Activated CD4-positive, alpha-beta T cell treated with anti-CD3 and anti-CD28 coated beads, Interleukin-10, Interleukin-2, amounts not matched to agents 100 ng/mL and 50 ng/mL, durations not matched to agents 16 hours and 8 hours (primary cell): ENCODE measurements at places on chromosomes 4 and X.

DNA sequence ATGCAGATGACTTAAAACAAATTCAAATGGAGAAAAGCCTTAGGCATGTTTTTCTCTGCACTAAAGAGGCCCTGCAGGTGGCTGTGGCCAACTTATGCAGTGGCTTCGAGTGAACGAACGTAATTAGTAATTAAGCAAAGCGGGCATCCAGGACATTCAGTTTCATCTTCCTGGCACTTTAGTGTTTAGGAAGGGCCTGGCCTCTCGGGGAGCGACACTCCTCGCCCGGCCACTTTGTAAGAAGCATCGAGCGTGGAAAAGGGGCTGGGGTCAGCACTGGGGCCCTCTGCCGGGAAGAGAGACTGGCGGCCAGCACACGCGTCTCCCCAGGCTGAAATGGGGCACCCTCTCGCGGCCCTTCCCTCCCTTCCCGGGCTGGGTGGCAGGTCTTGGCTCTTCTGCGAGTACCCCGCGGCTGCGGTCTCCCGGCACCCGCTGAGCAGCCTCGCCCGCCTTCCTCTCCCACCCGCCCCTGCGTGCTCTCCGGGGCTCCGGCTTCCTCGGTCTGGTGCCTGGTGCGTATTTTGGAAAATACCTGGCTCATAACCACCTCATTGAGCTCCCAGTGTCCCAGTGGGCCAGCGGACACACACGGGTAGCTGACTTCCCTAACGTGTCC lies 677 bp upstream of the CYP4V2 start:
- peak; percentile 50 for DNase-seq

DNA sequence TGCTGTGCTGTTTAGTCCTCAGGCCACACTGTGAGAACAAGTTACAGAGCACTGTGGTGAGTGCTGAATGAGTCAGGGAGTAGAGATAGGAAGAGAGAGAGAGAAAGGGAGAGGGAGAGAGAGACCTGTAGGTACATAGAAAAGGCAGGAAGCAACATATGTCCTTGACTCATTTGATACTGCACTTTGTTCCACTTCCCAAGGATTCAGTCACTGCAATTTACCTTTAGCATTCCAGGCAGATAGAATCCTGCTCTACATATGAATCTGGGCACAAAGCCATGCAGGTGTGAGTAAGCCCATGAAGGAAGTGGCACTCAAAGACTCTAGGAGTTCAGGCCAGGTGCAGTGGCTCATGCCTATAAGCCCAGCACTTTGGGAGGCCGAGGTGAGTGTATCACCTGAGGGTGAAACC lies 1.0 kb upstream of the DAPP1 start:
- DNase-seq, result peak; percentile 69

- no peak for DNase-seq
Measured at GRCh38 chrX:24799565-24799964, 105.8 kb downstream of the POLA1 start.

DNA sequence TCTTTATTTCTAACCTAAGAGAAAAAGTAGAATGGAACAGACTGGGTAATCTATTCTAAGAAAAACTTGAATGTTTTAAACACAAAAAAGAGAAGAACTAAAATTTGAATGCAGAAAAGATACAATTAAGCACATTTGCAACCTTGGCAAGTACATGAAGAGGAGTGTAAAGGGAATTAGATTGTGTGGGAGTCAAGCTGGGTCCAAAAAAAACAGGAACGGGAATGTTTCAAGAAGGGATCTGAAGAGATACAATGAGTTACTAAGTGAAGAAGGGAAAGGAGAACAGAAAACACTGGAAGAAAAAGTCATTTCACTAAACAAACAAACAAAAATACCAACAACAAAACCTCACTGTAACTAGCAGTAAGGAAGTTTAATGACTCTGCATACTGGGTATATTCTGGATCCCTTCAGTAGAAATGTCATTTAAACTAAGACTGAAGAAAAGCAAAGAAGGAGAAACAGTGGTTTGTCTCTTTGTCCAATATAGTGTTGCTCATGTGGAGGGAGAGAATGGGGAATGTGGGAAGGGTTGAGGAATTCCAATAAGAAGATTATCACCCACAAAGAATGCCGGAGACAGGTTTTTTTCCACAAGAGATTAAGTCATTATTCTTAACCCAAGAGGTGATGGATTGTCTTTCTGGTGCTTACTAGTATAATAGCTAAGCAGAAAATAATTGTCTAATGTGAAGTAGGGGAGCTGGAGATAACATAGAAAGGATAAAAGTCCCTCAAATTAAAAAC lies 50.4 kb upstream of the PTPN13 start:
- no peak for DNase-seq

DNA sequence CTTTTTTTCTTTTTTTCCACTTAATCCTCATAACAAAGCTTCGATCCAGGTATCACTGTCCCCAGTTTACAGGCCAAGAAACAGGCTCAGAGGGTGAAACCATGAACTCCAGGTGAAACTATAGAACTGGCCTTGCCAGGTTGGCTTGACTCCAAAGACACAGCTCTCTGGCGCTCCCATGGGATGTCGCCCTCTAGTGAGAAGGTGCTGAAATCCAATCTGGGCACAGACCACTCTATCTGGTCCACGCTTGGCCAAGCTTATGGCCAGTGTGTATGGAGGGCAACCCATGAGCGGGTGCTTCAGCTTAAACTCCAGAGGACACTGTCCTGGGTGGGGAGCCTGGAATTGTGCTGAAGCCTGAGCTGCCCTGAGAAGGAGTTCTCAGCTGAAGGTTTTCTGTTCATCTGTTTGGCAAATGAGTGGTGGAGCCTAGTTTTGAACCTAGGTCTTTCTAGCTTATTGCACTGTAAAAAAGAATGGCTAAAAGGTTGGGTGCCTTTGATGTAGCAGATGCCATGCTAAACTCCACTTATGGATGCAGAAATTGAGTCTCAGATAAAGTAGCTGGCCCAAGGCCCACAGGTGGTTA lies 70.5 kb downstream of the SEL1L3 start:
- peak; percentile 22 for DNase-seq

DNA sequence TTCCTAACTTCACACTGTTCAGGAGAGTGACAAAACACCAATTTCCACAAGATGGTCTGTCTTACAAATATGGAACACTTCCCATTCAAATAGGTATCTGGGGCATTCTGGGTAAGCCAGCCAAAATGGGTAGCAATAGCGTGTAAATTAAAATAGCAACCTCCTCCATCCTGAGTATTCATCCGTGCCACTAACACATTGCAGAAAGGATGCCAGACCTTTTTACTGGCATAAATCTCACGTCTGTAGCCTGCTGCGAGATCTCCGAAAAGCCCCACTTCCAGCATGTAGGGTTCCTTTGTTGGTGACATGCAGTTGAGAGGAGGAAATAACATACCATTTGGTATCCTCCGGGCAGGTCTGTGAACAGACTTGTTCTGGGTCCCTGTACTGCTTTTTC lies 52.7 kb upstream of the RAI2 start:
- no peak for DNase-seq

DNA sequence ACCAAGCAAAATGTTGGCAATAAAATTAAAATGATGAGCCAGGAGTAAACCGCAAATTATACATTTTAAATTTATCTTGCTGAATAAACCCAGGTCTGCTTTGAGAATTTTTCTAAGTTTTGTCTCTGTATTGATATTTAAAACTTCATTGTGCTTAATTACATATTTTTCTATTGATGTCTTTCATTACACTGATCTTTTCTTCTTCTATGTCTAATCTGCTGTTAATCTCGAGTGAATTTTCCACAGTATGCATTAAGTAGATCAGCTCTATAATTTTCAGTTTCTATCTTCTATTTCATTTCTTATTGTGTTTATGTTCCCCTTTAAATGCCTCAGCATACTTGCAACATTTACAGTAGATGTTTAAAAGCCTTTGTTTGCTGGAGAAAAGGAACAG lies 918.7 kb downstream of the FAT4 start:
- DNase-seq, result no peak

DNA sequence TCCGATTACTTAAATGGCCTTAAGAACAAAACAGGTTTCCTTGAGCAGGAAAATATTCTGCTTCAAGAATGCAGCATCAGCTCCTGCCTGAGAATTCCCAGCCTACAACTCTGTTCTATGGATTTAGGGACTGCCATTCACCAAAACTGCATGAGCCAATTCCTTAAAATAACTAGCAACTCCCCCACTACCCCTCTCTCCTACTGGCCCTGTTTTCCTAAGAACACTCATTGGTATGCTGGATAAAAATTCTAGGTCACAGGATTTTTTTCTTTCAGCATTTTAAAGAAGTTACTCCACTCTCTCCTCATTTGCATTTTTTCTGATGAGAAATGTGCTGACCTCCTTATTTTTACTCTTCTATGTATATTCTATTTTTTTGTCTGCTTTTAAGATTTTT lies 347.1 kb downstream of the IDS start:
- no peak for DNase-seq

- peak; percentile 54 for DNase-seq
Measured at GRCh38 chr4:85084371-85085094, 118.0 kb upstream of the WDFY3 start.

- DNase-seq, result no peak
Measured at GRCh38 chr4:158020734-158021346, 152.0 kb downstream of the GASK1B start.

DNA sequence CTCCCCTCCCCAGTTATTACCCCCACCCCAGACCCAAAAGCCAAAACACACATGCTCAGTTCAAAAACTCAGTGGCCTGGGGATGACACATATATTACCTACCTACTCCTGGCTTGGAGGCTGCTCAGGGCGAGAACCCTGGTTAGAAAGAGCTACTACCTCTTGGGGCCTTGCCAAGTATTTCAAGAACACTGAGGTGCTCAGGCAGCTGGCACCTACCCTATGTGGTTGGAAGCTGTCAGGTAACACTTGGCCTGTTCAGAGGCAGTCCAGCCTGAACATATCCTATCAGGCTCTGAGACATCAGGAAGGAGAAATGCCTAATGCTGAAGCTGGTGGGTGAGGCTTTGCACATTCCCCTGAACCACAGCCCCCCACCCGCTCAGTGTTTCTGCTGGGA lies 4.9 kb downstream of the BCAP31 start:
- no peak for DNase-seq

DNA sequence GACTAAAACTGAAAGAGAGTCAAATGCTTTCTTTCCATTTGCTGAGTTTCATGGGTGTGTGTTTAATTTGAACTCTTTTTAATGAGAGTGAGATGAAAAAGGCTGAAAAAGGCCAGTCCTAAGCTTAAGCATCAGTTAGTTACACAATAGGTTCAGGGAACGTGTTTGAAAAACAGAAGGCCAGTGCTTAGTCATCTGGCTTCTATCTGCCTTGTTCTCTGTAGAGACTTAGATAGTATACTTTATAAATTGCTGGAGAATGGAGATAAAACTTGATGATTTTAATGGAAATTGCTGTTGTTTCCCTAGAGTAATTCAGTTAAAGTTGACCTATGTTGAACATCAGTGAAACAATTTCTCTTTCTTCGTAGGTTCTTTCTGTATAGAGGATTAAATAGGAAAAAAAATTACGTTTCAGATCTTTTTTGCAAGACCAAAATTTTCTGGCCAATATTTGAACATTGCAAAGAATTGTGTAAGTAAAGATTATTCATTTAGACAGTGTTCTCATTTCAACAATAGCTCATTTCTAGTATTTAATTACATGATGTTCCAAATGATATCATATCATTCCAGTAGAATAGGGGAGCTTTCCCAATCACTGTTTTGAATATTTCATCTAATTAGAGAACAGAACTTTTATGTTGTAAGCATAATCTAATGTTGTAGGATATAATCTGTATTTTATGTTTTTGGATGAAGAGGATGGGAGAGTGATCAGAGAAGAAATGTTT lies 1088.8 kb downstream of the ADGRL3 start:
- DNase-seq, result no peak

DNA sequence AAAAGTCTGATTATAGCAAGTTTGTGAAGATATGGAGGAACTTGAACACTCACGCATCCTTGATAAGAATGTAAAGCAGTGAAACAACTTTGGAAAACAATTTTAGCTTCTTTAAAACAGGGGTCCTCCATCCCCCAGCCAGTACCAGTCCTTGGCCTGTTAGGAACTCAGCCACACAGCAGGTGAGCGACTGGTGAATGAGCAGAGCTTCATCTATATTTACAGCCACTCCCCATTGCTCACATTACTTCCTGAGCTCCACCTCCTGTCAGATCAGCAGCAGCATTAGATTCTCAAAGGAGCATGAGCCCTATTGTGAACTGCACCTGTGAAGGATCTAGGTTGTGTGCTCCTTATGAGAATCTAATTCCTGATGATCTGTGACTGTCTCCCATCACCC lies 530.3 kb upstream of the PRKX start:
- no peak for DNase-seq

DNA sequence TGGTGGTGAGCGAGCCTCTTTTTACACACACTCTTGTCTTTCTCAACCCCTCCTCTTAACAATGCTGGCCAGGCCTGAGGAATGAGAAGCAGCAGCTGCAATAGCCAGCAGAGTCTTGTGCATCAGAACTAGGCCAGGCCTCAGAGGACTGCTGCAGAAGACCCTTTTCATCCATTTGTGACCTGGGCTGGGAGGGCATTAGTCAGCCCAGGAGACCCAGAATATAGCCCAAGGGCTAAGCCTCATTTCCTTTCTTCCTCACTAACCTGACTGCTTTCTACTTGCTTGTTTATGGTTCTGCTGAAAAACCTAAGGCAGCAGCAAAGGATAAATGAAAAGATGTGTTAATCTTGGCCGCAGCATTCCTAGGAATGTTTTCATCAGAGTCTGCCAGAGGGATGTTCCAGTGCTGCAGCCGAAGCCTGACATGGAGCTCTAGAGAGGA lies 254.7 kb upstream of the AR start:
- no peak for DNase-seq

GRCh38 chr4:7420661-7421040 lies 14.1 kb downstream of the PSAPL1 start:
- DNase-seq, result no peak

DNA sequence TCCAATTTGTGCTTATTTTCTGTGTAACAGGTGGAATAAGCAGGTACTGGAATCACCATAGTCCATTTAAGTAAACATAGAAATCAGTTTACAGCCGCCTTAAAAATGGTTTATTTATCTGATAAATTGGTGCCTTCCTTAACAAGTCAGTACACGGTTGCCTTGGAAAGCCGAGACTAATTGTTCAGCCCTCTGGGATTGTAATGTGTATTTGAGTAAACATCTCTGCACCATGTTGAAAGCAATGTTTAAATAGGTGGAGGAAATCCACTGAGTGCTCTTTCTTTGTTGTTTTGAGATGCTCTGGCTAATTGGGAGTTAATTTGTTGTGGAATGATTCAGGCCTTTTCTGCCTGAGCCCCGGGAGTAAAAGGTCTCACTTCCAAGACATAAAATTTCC lies 45.7 kb upstream of the ADRA2C start:
- no peak for DNase-seq

DNA sequence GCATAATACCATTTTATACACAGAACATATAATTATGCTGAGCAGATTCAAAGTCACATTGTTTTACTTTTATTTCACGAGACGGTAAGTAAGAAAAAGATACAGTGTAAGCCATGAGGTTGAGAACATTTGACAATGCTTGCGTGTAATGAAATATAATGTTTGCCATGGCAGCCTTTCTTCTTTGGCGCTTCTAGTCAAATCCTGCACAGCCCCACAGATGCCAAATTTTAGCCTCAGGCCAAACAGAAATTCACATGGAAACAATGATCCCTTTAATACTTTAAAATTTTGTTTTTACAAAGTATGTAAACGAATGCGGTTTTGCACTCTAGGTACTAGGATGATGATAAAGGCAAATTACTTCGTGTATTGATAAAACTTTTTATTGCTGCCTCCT lies 502.7 kb upstream of the SMIM31 start:
- DNase-seq, result no peak

- DNase-seq, result no peak
Measured at GRCh38 chrX:132094164-132094563, 33.7 kb downstream of the FRMD7 start.

GRCh38 chr4:141637565-141637964 lies 1.2 kb downstream of the IL15 start:
- no peak for DNase-seq
